ENCODE measurements at places on chromosomes 1 and 21.

- DNase-seq = no peak
Measured at GRCh38 chr1:200862713-200863415, 9.9 kb upstream of the GPR25 start.

DNA sequence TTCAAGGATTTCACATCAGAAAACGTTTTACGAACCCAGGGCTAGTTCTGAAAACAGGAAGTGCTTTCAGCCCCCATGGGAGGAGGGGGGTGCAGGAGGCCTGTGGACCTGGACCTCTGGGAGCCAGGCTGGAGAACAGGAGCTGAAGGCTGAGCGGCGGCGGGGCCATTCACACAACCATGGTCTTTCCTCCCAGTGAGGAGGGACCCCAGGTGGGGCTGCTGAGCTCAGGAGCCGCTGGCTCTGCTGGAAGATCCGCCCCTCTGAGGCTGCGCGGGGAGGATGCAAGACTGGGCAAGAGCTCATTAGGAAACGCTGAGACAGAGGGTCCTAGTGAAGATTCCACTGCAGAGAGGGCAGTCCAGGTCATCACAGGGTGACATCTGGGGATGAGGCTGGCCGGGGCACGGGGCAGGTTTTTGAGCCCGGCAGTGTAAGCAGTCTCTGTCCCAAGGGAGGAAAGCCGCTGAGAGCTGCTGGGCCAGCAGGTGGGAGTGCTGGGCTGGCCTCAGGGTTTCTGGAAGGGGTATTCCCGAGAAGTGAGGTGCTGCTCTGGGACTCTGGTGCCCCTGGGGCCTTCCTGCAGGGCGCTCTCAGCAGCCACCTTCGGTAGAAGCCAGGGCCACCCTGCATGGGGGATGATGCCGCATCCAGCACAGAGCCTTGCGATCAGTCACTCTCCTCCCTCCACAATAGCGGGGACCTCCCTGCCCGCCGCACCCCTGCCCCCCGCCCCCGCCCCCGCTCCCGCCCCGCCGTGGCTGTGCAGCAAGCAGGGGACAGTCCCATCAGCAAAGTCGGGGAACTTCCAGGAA is 7.5 kb downstream of the MX2 start:
- DNase-seq = no peak

GRCh38 chr1:59159557-59160203 is 137.2 kb upstream of the FGGY start:
- no peak for DNase-seq

- no peak for DNase-seq
Measured at GRCh38 chr1:39328095-39328494, 123.6 kb downstream of the MACF1 start.

GRCh38 chr1:28882009-28882628 is 32.2 kb upstream of the EPB41 start:
- no peak for DNase-seq

- no peak for DNase-seq
Measured at GRCh38 chr1:220371324-220371723, 99.1 kb upstream of the RAB3GAP2 start.

DNA sequence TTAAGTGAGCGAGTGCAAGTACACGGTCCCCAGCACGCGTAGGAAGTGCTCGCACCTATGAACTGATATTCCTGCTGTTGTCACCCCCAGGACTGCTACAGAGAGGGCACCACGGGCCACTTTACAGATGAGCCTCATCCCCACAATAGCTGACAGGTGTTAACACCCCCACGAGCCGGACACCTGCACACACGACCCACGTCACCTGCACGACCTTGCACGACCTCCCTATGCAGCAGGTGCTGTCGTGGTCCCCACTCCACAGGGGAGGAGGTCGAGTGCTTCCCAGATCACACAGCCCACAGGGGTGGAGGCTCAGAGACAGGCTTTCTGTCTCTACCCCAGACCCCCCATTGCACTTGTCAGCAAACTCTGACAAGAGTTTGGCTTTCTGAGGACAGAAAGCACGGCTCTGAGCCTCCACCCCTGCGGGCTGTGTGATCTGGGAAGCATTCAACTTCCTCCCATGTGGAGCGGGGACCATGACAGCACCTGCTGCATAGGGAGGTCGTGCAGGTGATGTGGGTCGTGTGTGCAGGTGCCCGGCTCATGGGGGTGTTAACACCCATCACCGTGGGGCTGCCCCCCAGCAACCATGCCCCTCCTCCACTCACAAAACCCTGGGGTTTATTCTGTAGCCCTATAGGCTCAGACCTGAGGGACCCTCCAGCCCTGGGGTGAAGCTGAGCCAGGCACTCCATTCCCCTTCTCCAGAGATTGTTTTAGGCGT is 80.8 kb downstream of the MATN1 start:
- DNase-seq = no peak

- no peak for DNase-seq
Measured at GRCh38 chr1:57363643-57364042, 60.2 kb downstream of the DAB1 start.

DNA sequence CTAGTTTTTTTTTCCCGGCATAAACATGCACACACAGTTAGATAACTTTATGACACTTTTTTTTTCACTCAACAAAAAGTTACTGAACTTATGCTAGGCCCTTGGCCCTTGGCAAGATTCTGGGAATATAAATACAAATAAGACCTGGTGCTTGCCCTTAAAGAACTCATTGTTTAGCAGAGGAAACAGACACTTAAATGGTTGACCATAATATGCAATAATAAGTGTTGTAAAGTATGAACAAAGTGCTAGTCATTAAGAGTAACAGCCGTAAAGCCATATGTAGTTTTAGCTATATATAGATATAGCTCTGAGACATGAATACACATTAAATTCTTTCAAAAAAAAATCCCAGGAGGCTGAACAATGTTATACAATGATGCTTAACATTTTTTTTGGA is 198.3 kb downstream of the CYYR1 start:
- no peak for DNase-seq

DNA sequence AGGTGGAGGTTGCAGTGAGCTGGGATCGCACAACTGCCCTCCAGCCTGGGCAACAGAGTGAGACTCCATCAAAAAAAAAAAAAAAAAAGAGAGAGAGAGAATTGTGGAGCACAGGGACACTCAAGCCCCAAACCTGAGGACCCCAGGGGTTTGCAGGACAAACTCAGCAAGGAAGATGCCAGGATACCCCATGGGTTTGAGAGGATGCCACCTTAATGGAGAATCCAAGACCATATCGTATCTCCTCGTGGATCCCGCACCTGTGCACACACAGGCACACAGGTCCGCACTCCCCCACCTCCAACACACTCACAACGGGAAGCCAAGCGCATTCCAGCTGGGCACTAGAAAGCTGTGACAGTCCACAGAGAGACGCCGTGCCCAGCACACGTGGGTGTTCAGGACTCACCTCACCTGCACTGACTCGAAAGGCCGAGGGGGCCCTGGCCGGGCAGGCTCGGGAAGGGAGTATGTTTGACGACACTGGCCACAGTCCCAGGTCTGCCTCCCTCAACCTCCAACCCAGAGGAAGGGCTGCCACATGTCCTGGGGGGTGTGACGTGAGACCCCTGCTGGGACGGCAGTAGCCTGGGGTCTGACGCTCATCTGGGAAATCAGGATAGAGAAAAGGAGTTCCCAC is 11.1 kb downstream of the CHD5 start:
- no peak for DNase-seq

- DNase-seq = no peak
Measured at GRCh38 chr1:41328780-41329640, 32.2 kb upstream of the FOXO6 start.

GRCh38 chr1:24321697-24322469 is 2.7 kb downstream of the GRHL3 start:
- DNase-seq = no peak

GRCh38 chr1:201676197-201676596 is 137.3 kb downstream of the NAV1 start:
- DNase-seq = no peak

DNA sequence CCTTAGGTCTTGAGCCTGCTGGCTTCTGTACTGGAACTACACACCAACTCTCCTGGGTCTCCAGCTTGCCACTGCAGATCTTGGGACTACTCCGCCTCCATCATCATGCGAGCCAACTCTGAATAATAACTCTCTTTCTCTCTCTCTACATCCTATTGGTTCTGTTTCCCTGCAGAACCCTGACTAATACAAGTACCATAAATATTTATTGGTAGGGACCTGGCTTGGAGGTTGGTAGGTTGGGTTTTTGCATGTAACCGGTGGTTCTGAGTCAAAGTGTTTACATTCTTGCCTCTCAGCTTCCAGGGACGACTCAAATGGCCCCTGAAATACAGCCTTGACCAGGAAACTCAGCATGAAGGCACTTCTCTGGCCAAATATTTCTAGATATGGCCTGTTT is 110.4 kb downstream of the KCND3 start:
- no peak for DNase-seq

DNA sequence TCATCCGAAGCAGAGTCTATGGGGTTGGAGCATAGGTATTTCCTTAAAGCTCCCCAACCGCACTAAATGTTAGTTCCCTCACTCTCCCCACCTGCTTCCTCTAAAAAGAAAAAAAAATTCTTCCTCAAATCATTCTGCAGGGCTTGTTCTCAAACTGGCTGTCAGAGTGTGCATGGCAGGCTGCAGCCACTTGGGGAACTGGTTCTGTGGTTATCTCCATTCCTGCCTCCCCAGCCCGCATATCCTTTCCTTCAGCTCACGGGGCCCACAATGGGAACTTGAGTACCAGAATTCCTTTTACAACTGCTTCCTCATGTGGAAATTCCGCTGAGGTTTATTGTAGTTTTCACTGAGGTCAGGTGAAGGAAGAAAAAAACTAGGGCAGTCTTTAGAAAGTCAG is 159.2 kb downstream of the PIGK start:
- DNase-seq = no peak

GRCh38 chr1:199859491-199859933 is 168.0 kb upstream of the NR5A2 start:
- DNase-seq = no peak

DNA sequence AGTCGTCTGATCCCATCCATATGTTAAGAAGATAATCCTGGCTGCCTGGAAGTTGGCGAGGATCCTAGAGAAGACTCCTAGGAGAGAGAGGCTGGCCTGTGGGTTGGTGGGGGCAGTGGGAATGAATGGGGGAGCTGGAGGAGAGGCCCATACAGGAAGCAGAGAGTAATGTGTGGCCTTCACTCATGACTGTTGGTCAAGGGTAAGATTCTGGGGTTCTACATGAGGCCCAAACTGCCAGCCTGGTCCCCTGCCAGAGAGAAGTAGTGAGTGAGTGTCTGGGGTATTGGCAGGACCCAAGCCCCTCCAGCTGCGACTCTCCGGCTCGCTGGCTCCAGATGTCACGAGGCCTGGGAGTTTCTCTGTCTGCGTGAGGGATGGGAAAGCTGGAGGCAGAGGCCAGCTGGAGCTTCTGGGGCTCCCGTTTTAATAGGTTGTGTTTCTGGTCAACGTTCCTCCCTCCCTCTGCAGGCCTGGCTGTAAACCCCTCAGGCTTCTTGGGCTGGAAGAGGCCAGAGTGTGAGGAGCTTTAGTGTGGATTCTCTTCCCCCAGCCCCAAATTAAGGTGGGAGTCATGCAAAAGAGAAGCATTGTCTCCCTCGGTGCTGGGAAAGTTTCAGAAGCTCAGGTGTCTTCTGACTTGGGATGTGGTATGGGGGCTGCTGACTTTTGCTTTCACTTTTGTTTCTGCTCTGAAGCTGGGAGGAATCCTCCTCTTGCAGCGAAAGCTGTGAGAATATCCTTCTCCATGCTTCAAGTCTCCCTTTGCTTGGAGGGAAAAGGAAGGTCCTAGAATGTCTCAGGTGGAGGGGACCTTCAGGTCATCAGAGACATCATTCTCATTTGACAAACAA is 2.6 kb downstream of the TMEM51 start:
- DNase-seq = no peak

GRCh38 chr1:189432753-189433152 is 1044.9 kb downstream of the BRINP3 start:
- no peak for DNase-seq

GRCh38 chr21:45054927-45055612 is 19.3 kb upstream of the ADARB1 start:
- DNase-seq = no peak

DNA sequence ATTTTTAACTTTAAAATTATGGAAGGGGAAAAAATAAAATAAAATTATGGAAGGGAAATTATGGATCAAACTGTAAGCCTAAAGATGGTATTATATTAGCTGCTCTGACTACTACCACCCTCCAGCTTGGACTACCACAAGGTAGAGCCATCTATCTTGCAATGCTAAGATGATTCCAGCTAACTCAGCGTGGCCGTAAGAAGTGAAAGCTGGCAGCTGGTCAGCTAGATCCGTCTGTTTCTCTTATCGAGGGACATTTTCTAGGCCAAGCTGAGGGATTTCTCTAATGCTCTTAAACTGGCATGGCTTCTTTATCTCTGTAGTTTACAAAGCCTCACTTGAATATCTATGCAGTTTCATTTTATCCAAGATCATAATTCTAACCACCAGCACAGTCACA is 31.5 kb downstream of the LYST start:
- DNase-seq = no peak

DNA sequence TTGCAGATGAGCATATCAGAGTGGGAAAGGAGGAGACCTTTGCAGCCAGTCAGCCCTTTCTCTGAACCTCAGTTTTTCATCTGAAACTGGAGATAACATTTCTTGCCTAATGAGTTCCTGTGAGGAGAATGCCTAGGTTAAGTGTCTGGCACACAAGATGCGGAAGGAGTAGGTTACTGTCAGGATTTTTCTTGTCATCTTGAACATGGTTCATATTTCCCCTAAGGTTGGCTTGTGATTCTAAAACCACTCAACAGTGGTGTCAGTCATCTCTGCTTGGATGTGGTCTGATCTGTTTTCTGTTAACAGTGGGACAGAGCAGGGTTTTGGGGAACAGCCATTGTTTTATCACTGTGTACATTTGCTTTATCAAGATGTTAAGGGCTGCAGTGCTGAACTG is 70.6 kb downstream of the TGFB2 start:
- no peak for DNase-seq

DNA sequence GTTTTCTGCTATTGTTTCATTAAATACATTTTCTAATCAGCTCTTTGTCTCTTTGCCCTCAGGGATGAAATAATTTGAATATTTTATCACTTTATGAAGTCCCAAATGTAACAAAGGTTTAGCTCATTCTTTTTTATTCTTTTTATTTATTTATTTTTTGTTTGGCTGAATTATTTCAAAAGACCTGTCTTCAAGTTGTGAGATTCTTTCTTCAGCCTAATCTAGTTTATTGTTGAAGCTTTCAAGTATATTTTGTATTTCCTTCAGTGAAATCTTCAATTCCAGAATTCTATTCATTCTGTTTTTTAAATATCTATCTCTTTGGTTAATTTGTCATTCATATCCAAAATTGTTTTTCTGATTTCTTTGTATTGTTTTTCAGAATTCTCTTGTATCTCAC is 10.8 kb downstream of the LY9 start:
- no peak for DNase-seq

DNA sequence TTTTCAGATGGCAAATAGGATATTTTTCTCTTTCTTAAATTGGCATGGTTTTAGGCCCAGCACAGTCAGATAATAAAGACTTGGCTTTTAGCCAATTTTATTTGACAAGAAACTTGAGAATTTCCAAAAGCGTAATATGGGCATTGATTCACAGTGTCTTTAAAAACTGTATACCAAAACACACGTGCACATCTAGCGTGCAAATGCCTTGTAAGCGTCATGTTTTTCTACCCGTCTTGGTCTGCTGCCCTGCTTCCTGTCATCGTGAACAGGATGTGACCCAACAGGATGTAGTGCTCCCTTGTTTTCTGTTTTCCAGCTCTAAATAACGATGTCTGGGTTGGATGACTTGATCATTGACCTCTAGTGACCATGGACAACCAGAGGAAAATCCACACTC is 24.7 kb upstream of the SLC44A3 start:
- DNase-seq = no peak

All from cortex of kidney (tissue), 1 donor.